Endothelial cell (in vitro differentiated cells): ENCODE measurements at places on chromosomes 2 and 18.
A peak's percentile ranks its signal among the peaks of the same experiment; 100 is the strongest.

DNA sequence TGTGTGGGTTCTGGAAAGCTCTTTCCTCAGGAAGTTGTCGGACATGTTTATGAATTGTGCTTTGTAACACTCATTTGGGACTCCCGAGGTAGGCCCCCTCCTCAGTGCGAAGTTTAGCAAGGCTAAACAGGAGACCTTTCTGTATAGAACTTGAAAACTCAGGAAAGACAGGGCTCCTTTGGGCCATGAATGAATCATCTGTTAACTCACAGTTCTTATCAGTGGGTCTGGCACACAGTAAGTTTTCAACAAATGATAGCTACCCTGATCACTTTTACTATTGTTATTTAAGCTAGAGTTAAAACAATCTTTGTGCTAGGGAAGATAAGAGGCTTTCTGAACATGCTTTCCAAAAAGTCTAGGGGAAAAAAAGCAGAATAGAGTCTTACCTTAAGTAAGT, 430.5 kb upstream of the ETAA1 start:
- H3K27ac ChIP-seq = no peak overlapping the region
- no peak for DNase-seq
- H3K27me3 ChIP-seq = no peaks in the 10 kb centered on the region
- no peaks in the 10 kb centered on the region for H3K4me1 ChIP-seq

GRCh38 chr2:173667415-173667814, 297.8 kb downstream of the SP3 start:
- no peak overlapping the region for H3K4me3 ChIP-seq
- DNase-seq = no peak
- H3K27ac ChIP-seq = no peak overlapping the region
- H3K4me1 ChIP-seq = no peaks in the 10 kb centered on the region
- peaks cover 1% of the 10 kb centered on the region for H3K27me3 ChIP-seq

DNA sequence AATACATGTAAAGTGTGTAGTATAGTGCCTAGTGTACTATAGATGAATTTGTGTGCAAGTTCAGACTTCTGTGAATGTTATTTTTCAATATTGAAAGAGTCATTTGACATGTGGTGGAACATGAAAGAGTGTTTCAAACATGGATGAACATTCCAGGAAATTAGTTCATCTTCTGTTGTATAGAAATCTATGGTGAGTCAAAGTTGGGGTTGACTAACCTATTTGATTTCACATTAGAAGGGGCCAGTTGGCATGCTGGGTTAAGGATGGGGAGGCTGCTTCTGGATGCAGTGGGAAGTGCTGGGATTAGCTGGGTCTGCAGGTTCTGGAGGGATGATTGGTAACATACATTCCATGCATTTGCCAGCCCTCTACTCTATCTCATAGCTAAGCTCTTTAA, 50.6 kb downstream of the LYPD6B start:
- H3K4me1 ChIP-seq = no peaks in the 10 kb centered on the region
- H3K27ac ChIP-seq = no peak overlapping the region
- H3K27me3 ChIP-seq = no peaks in the 10 kb centered on the region
- H3K4me3 ChIP-seq = no peak overlapping the region

GRCh38 chr2:240640939-240641338, 15.7 kb downstream of the GPR35 start:
- H3K4me1 ChIP-seq = no peaks in the 10 kb centered on the region
- no peak for DNase-seq
- H3K4me3 ChIP-seq = no peak overlapping the region

- H3K4me3 ChIP-seq = no peak overlapping the region
- peaks cover 4% of the 10 kb centered on the region for H3K36me3 ChIP-seq
- DNase-seq = no peak
- peaks cover 39% of the 10 kb centered on the region for H3K4me1 ChIP-seq
Observed at GRCh38 chr2:10385933-10386773, 62.0 kb downstream of the ODC1 start.

GRCh38 chr18:23547846-23548245, 38.5 kb downstream of the NPC1 start:
- H3K4me1 ChIP-seq = no peaks in the 10 kb centered on the region
- peaks cover 26% of the 10 kb centered on the region for H3K36me3 ChIP-seq
- H3K27me3 ChIP-seq = no peaks in the 10 kb centered on the region
- no peak overlapping the region for H3K27ac ChIP-seq
- no peak for DNase-seq
- no peak overlapping the region for H3K4me3 ChIP-seq

DNA sequence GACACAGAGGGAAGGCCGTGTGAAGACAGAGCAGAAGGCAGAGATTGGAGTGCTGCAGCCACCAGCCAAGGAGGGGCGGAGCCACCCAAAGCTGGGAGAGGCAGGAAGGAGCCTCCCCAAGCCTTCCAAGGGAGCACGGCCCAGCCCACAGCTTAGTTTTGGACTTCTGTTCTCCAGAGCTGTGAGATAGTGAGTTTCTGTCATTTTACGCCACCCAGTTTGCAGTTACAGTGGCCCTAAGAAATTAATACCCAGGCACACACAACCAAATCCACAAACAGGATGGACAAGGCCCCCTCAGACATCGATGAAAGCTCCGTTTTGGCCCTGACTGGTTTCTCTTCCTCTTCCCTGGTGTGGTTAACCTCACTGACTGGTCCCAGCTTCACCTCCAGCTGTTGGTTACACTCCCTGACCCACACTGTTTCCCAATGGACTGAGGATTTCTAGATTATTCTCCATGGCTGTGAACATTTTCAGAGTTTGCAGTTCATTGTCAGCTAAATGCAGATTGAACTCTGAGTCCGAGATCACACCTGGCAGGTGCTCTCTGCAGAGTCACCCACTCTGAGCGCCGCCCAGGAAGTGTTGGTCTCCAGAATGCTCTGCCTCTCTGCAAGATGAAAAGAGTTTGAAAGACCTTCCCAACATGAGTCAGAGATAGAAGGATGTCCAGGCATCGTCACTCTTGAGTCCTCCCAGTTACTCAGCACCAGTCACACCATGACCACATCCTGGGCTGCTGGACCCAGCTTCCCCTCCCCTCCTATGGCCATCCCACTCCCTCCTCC, 100.2 kb downstream of the TWIST2 start:
- no peak overlapping the region for H3K27ac ChIP-seq
- no peak overlapping the region for H3K4me3 ChIP-seq
- H3K27me3 ChIP-seq = peaks cover 5% of the 10 kb centered on the region

DNA sequence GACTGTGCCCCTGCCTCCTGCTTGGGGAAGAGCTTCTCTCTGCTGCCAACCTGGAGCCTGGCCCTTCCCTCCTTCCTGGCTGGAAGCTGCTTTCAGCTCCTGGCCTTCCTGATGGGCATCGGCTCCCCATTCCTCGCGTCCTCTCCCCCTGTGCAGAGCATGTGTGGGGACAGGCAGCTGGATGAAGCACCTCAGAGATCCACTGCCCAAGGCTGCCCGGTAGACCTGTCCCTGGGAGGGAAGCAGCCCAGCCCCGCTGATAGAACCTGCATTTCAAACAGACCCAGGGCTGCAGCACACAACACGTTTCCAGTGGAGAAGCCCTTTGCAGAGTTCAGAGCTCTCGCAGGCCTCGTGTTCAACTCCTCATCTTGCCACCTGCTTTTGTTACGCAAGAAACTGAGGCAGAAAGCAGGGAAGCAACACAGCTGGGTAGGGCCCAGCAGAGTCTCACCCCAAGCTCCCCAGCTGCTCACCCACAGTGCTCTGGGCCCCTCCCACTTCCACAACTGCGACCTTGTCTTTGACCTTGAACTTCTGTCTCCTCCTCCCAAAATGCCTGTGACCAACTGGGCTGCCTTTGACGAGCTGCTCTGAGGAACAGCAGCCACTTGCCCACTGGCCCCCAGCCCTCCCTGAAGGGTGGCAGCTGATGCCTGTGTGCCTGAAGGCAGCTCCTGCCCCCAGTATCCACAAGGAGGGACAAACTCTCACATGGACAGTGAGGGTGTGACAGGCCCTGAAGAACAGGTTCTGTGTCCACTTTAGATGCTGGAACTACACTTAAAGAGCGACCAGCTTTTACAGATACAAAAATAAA, 65.5 kb downstream of the PARD6G start:
- no peak overlapping the region for H3K27ac ChIP-seq
- H3K36me3 ChIP-seq = peaks cover 8% of the 10 kb centered on the region
- no peak overlapping the region for H3K4me3 ChIP-seq
- peaks cover 13% of the 10 kb centered on the region for H3K27me3 ChIP-seq
- no peak for DNase-seq

- H3K4me3 ChIP-seq = no peak overlapping the region
- H3K4me1 ChIP-seq = peaks cover 46% of the 10 kb centered on the region
- peak overlapping the region; percentile 37 for H3K27ac ChIP-seq
Observed at GRCh38 chr2:160394153-160394552, 99.5 kb downstream of the RBMS1 start.

DNA sequence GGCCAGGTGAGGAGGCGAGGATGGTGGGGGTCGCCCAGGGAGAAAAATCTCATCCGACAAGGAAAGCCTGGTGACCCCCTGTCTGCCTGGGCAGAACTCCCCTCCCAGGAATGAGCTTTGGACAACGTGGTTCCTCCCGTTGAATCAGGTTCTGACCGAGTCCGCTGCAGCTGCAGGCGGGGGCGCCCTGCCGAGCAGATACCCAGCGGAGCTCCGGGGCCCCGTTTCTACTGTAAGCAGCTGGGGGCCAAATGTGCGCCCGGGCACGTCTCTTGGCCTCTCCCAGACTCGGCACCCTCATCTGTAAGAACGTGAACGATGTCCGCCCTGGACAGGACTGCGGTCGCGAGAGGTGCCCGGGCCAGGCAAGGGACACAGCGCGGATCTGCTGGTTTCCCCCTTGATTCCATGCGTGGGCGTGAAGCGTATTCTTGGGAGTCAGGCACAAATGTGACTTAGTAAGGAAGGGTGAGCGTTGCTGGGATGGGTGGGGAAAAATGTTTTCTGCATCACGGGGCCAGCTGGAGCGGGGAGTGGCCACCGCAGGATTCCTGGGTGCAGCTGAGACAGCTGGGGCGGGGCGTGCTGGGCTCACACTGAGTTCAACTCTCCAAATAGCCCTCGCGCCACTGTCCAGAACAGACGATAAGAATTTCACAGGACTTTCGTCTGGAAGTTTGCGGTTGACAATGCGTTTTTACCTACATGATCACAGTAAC, 20.2 kb upstream of the TUBB6 start:
- DNase-seq = no peak
- no peaks in the 10 kb centered on the region for H3K36me3 ChIP-seq
- H3K27ac ChIP-seq = no peak overlapping the region
- H3K27me3 ChIP-seq = peaks cover 6% of the 10 kb centered on the region

GRCh38 chr2:236748385-236748784, 178.8 kb downstream of the ACKR3 start:
- no peak overlapping the region for H3K4me3 ChIP-seq
- no peak for DNase-seq
- H3K27ac ChIP-seq = no peak overlapping the region
- H3K4me1 ChIP-seq = peaks cover 41% of the 10 kb centered on the region
- no peaks in the 10 kb centered on the region for H3K27me3 ChIP-seq

- no peaks in the 10 kb centered on the region for H3K4me1 ChIP-seq
- peaks cover 3% of the 10 kb centered on the region for H3K27me3 ChIP-seq
- no peaks in the 10 kb centered on the region for H3K36me3 ChIP-seq
Observed at GRCh38 chr2:37864217-37864616, 60.9 kb upstream of the RMDN2 start.

- H3K27ac ChIP-seq = no peak overlapping the region
- peaks cover 8% of the 10 kb centered on the region for H3K4me1 ChIP-seq
- H3K4me3 ChIP-seq = no peak overlapping the region
- no peak for DNase-seq
Observed at GRCh38 chr2:23669413-23670244, 257.3 kb downstream of the ATAD2B start.
